ENCODE measurements at places on chromosomes 13 and 19.

- no peak for DNase-seq
Observed at GRCh38 chr19:47886010-47886559, at the start of gene SULT2A1. Gene SULT2A1 (minus strand): TSS chr19:47886315. CDS start chr19:47886257, 58 bp downstream.

DNA sequence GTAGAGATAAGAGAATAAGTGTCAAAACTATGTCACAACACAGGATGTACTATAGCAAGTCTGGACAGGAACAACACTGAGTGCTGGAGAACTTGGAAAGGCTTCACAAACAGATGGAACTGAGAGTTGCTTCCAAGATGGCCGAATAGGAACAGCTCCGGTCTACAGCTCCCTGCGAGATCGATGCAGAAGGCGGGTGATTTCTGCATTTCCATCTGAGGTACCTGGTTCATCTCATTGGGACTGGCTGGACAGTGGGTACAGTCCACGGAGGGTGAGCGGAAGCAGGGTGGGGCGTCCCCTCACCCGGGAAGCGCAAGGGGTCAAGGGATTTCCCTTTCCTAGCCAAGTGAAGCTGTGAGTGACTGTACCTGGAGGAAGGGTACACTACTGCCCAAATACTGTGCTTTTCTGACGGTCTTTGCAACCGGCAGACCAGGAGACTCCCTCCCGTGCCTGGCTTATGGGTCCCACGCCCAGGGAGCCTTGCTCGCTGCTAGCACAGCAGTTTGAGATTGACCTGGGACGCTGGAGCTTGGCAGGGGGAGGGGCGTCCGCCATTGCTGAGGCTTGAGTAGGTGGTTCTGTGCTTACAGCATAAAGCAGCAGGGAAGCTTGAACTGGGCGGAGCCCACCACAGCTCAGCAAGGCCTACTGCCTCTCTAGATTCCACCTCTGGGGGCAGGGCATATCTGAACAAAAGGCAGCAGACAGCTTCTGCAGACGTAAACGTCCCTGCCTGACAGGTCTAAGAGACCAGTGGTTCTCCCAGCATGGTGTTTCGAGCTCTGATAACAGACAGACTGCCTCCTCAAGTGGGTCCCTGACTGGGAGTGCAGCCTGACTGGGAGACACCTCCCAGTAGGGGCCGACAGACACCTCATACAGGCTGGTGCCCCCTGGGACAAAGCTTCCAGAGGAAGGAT lies 46.0 kb downstream of the USP12 start:
- no peak for DNase-seq

GRCh38 chr13:73167028-73167820 lies 108.4 kb downstream of the KLF5 start:
- DNase-seq: no peak

DNA sequence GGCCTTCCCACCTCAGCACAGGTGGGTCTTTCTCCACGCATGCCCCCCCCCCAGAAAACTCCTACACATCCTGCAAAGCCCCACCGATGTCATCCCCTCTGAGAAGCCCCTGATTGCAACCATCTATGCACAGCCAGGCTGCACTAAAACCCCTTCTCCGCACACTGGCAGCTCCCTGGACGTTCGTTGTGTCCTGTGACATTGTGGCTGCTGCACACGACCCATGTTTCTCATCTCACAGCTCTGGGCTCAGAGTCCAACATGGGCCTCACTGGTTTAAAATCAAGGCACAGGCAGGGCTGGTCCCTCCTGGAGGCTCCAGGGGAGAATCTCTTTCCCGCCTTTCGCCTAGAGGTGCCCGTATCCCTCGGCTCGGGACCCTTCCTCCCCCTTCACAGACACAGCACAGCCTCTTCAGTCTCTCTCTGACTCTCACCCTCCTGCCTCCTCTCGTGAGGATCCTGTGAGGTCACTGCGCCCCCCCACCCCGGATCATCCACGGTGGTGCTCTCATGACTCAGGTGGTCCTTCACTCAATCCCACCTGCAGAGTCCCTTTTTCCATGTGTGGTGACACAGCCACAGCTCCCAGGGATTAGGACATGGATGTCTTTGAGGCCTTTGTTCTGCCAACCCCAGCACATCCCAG lies 71.2 kb downstream of the GADD45B start:
- DNase-seq: no peak

GRCh38 chr13:26873386-26873698 lies 112.8 kb upstream of the GPR12 start:
- DNase-seq: no peak

GRCh38 chr13:110272651-110273050 lies 34.3 kb downstream of the COL4A1 start:
- no peak for DNase-seq

GRCh38 chr19:27860309-27860934 lies 1352.5 kb downstream of the UQCRFS1 start:
- no peak for DNase-seq

- no peak for DNase-seq
Observed at GRCh38 chr13:111530137-111530870, 209.9 kb downstream of the TEX29 start.

- peak; percentile 67 for DNase-seq
Observed at GRCh38 chr19:53868091-53868891, 608 bp downstream of the MYADM start.

- DNase-seq: peak; percentile 63
Observed at GRCh38 chr13:23966691-23967615, 69.7 kb upstream of the C1QTNF9B start.

GRCh38 chr19:40542202-40542859 lies 34.3 kb upstream of the SHKBP1 start:
- DNase-seq: no peak

DNA sequence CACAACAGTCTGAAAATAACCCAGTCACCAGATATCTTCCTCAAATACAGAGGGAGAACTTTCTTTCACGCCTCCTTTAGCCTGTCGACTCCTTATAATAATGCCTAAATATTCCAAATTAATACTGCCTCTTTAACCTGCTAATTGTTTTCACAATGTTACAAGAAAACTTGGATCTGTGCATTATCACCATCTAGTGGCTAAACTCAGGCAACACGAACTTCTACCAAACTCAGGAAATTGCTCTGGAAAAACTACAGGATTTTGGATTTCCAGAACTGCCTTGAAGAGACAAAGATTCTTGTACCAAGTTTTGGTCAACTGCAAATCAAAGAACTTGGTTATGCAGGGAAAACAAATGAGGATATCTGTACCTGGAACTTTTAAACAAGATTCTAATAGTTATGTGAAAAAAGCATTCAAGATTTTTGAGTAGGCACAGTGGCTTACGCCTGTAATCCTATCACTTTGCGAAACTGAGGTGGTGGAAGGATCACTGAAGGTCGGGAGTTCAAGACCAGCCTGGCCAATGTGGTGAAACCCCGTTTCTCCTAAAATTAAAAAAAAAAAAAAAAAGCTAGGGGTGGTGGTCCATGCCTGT lies 10.8 kb downstream of the CLN5 start:
- peak; percentile 33 for DNase-seq

GRCh38 chr13:41075034-41075433 lies 13.7 kb downstream of the WBP4 start:
- DNase-seq: no peak

DNA sequence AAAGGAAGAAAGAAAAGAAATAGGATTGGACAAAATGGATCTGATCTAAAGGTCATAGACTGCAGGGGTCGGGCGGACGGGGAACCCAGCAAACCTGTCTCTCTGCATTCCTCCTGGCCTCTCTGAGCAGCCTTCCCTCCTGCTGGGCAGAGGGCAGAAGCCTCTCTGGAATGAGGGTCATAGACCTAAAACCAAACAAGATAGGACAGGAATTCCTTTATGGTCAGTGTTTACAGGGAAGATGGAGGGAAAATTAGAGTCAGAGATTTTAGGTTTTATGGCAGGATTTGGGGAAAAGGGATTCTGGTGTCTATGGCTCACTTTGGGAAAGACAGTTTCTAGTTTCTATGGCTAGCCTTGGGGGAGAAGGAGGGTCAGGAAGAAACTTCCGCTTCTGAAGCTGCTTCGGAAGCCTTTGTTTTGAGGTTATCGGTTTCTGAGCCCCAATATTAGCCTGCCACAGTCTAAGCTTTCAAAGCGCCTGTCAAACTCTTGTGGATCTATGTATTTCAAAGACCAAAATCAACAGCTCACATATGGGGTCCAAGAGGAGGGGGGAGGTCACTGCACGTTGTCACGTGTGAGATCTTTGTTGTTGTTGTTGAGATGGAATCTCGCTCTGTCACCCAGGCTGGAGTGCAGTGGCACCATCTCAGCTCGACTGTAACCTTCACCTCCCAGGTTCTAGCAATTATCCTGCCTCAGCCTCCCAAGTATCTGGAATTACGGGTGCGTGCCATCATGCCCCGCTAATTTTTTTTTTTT lies 18.9 kb upstream of the DPRX start:
- no peak for DNase-seq

DNA sequence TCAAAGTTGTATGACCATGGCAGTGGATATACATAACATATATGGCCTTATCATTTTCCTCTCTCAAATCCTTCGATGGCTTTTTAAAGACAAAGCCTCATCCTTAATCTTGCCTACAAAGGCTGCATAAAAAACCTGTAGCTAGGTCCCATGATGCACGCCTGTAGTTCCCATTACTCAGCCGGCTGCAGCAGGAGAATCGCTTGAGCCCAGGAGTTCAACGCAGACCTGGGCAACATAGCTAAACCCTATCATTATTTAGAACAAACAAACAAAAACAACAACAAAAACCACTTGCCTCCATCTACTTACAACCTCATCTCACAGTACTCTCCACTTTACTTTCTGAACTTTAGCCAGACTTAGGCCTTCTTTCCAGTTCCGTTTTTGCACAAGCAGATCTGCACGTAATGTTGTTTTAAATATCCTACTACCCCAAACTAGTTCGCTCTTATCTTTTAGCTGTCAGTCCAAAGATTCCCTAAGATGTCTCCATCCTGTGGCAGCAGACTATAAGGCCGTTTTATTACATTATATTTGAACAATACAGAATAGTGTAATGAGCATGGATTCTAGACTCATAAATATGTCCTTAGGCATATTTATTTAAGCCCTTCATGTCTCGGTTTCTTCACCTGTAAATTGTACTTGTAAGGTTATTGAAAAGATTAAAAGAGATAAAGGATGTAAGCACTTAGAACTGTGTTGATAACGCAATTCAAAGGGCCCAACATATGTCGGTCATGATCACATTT lies 969 bp upstream of the POMP start:
- no peak for DNase-seq

- no peak for DNase-seq
Observed at GRCh38 chr13:43469791-43470190, 317.0 kb downstream of the ENOX1 start.

GRCh38 chr13:36920616-36921185 lies 663 bp upstream of the SMAD9 start:
- no peak for DNase-seq

DNA sequence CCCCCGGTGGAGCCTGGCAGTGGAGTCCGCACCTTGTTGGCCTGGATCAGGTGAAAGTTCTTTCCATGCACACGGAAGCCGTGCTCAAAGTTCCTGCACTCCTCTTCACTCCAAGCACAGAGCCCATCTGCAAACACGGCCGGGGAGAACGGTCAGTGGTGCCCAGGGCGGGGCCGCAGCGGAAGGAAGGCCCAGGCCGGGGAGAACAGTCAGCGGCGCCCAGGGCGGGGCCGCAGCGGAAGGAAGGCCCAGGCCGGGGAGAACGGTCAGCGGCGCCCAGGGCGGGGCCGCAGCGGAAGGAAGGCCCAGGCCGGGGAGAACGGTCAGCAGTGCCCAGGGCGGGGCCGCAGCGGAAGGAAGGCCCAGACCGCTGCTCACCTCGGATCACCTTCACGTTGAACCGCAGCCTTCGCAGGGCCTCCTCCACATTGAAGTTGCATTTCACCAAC lies 20.6 kb upstream of the PLPP2 start:
- no peak for DNase-seq

DNA sequence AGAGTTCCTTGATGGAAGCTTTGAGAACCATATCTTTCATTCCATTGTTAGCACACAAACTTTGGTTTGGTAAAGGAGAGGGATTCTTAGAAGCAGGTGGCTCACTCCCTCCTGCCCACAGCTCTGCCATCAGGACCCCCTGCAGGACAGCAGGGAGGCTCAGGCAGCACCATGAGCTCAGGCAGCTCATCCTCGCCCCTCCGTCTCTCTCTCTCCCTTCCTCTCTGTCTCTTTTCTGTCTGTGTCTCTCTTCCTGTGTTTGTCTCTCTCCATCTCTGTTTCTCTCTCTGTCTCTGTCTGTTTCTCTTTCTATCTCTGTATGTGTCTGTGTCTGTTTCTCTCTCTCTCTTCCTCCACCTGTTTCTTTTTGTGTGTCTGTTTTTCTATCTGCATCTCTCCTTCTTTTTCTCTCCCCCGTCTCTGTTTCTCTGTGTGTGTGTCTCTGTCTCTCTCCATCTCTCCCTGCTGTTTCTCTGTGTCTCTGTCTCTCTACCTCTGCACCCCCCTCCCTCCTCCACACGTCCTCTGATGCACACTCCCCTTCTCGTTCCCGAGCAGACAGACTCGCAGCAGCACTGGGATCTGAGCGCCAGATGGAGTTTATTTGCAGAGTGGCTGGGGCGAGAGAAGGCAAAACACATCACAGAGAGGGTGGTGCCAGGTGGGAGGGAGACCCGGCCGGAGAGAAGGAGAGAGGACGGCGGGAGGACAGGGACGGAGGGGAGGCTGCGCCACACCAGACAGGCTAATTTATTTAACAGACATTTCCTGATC lies 8.7 kb downstream of the SBK2 start:
- DNase-seq: no peak

- DNase-seq: no peak
Observed at GRCh38 chr13:40615619-40616018, 50.8 kb downstream of the FOXO1 start.

DNA sequence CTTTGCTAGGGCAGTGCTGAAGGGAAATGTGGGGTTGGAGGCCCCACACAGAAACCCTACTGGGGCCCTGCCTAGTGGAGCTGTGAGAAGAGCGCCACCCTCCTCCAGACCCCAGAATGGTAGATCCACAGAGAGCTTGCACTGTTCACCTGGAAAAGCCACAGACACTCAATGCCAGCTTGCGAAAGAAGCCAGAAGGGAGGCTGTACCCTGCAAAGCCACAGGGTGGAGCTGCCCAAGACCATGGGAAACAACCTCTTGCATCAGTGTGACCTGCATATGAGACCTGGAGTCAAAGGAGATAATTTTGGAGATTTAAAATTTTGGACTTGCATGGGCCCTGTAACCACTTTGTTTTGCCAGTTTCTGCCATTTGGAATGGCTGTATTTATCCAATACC lies 615.4 kb upstream of the MIR17HG start:
- DNase-seq: no peak

GRCh38 chr13:51601601-51602565 lies 17.6 kb downstream of the WDFY2 start:
- no peak for DNase-seq

- DNase-seq: no peak
Observed at GRCh38 chr19:10533646-10534386, 9.9 kb upstream of the ATG4D start.

GRCh38 chr13:37118016-37118415 lies 12.6 kb upstream of the CSNK1A1L start:
- no peak for DNase-seq

- DNase-seq: no peak
Observed at GRCh38 chr19:40006273-40006691, 9.4 kb downstream of the ZNF546 start.

Data from CD4-positive, alpha-beta T cell treated with Interleukin-4 for 1 hour (primary cell).